IMR-90 (cell line): ENCODE measurements at places on chromosomes 1 and 21.
A peak's percentile ranks its signal among the peaks of the same experiment; 100 is the strongest.

DNA sequence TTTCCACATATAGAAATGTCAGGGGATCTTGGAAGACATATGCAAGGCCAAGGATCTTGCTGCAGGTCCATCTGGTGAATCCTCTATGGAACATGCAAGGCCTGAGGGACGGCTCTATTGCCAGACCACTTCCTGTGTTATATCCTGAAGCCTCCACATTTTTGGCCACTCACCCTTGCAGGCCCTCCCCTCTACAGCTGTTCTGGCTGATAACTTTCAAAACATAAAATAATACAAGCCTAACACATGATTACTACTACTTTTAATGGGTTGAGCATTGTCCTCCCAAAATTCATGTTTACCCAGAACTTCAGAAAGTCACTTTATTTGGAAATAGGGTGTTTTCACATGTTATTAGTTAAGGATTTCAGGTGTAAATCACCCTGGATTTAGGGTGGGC is 18.5 kb upstream of the LYPLAL1 start:
- H3K27ac ChIP-seq = no peak overlapping the region
- DNase-seq = peak; percentile 22
- H3K27me3 ChIP-seq = no peaks in the 10 kb centered on the region
- H3K36me3 ChIP-seq = no peaks in the 10 kb centered on the region
- H3K4me3 ChIP-seq = no peak overlapping the region
- no peaks in the 10 kb centered on the region for H3K4me1 ChIP-seq

DNA sequence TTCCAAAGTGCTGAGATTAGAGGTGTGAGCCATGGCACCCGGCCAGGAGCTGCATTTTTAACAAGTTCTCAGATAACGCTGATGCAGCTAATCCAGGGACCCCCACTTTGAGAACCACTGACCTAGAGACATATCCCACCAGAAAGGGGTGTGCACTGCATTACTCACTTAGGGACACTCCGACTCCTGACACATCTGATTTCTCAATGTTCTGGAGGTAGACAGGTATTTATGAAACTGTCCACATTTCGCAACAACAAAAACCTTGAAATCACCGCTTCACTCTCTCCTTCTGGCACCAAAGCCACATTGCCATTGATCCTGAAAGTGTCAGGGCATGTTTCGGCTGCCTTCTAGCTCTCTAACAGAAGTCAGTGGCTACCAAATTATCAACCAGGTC is 23.2 kb upstream of the CAMTA1 start:
- H3K36me3 ChIP-seq = no peaks in the 10 kb centered on the region
- no peak overlapping the region for H3K27ac ChIP-seq
- H3K4me3 ChIP-seq = no peak overlapping the region

GRCh38 chr1:116694524-116694923 is 27.0 kb upstream of the IGSF3 start:
- H3K4me3 ChIP-seq = no peak overlapping the region
- H3K27me3 ChIP-seq = no peaks in the 10 kb centered on the region
- H3K27ac ChIP-seq = no peak overlapping the region

DNA sequence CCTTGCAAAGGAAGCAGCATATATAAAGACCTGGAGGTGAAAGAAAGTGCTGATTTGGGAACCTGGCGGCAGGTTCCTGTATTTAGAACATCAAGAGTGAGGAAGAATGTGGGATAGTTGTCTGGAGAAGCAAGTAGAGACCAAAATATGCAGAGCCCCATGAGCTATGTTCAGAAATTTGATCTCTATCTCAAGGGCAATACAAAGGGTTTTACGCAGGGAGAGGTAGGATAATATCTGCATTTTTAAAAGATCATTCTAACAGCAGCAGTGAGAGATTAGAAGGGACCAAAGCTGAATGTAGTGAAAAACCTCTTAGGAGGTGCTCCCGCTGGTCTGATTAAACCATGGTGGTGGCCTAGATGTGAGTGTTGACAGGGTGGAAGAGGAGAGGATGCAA is 453.9 kb upstream of the PKN2 start:
- H3K4me3 ChIP-seq = no peak overlapping the region
- H3K27me3 ChIP-seq = no peaks in the 10 kb centered on the region
- no peak for DNase-seq
- H3K4me1 ChIP-seq = no peaks in the 10 kb centered on the region
- H3K36me3 ChIP-seq = no peaks in the 10 kb centered on the region

DNA sequence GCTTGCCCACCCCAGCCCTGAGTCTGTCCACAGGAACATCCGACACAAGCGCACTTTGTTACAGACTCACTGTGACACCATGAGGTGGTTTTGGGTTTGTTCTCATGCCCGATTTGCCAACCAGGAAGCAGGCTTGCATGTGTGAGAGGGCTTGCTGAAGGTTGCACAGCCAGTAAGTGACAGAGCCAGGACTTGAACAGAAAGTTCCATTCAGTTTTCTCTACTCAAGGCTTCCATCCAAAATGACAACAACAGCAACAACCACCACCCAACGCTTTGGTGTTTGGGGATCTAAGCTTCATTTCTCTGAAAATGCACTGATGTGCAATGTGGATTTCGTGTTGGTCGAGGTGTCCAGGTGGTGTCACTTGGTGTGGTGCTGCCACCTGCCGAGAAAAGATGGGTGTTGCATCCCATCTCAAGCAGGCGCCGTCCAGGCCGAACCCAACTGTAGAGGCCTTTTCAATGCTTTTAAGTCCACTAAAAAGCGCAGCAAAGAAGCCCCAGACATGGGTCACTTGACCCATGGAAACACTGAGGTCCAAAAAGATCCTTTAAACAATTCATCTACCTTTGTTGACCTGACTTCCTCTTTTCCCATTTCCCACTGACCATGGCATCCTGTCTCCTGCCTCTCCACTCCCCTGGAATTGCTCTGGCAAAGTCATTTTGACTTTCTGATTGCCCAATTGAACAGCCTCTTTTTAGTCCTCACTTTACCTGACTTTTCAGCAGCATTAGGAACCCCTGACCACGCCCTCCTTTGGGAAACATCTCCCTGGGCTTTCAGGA is 12.2 kb downstream of the CITED4 start:
- no peak overlapping the region for H3K27ac ChIP-seq
- peak; percentile 49 for DNase-seq

- no peaks in the 10 kb centered on the region for H3K27me3 ChIP-seq
- peak; percentile 93 for DNase-seq
- H3K4me1 ChIP-seq = peaks cover 18% of the 10 kb centered on the region
- H3K4me3 ChIP-seq = no peak overlapping the region
These were observed 2.7 kb downstream of the AKR7A2 start for GRCh38 chr1:19309123-19309813.

GRCh38 chr1:9150582-9151327 is 21.9 kb upstream of the GPR157 start:
- no peak overlapping the region for H3K4me3 ChIP-seq
- H3K36me3 ChIP-seq = peaks cover 27% of the 10 kb centered on the region
- peak overlapping the region; percentile 17; the same call in 1 of the 2 replicates for H3K27ac ChIP-seq
- peak; percentile 72 for DNase-seq

DNA sequence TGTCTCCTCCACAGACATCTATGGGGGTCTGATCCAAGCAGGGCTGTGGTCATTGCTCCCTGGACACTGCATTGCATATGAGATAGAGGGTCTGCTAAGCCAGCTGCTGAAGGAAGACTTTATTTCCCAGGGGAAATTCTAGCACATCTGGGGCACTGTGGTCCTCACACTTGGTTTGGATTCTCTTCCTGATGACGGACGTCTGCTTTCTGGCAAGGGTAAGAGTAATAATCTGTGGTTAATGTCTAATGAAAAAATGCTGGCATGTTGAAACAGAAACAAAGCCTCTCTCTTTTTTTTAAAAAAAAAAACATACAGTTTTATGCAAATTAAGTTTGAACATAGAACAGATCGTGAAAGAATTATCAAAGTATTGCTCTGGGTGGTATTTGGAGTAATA is 553.9 kb downstream of the DPYD start:
- no peaks in the 10 kb centered on the region for H3K27me3 ChIP-seq
- no peak for DNase-seq
- H3K27ac ChIP-seq = no peak overlapping the region
- no peak overlapping the region for H3K4me3 ChIP-seq

DNA sequence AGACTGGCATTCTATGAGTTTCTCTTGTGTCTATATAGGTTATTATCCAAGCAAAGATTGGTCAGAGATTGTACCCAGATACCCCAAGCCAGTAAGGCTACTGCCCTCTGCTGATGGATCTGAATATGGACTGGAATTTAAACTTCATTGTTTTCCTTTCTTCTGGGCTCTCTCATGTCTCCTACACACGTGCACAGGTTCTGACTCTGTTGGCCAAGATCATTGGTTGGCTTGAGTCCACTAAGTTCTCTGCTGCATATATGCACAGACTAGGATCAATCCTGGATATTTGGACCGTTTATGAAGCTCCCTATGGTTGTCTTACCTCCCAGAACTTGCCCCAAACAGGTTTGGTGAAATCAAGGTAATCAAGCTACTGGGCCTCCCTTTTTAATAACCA is 69.7 kb downstream of the CC2D1B start:
- no peak overlapping the region for H3K27ac ChIP-seq
- no peaks in the 10 kb centered on the region for H3K27me3 ChIP-seq
- H3K4me3 ChIP-seq = no peak overlapping the region
- DNase-seq = peak; percentile 68
- H3K36me3 ChIP-seq = no peaks in the 10 kb centered on the region; the same call in 1 of the 2 replicates
- H3K4me1 ChIP-seq = no peaks in the 10 kb centered on the region

DNA sequence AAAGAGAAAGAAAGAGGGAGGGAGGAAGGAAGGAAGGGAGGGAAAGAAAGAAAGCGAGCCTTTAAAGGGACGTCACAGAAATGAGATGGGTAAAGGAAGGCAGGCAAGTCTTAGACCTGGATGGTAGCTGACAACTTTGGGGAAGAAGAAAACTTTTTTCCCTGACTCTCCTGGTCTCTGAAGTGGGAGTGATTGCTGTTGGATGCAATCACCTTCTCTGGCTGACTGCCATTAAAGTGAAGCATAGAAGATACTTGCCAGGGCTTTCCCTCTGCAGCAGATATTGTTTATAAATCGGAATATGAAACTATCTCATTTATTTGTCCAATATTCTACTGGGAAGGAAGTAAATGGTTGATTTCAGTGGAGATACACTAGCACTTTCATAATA is 27.0 kb downstream of the VCAM1 start:
- H3K36me3 ChIP-seq = no peaks in the 10 kb centered on the region
- no peak for DNase-seq
- no peaks in the 10 kb centered on the region for H3K4me1 ChIP-seq
- H3K27me3 ChIP-seq = no peaks in the 10 kb centered on the region
- no peak overlapping the region for H3K4me3 ChIP-seq
- no peak overlapping the region for H3K27ac ChIP-seq

GRCh38 chr1:35644204-35644603 is 2.9 kb upstream of the PSMB2 start:
- H3K27ac ChIP-seq = no peak overlapping the region
- H3K4me3 ChIP-seq = no peak overlapping the region
- H3K27me3 ChIP-seq = peaks cover 14% of the 10 kb centered on the region
- H3K36me3 ChIP-seq = no peaks in the 10 kb centered on the region
- H3K4me1 ChIP-seq = no peaks in the 10 kb centered on the region

- H3K27ac ChIP-seq = no peak overlapping the region
- peaks cover 31% of the 10 kb centered on the region for H3K27me3 ChIP-seq
- H3K4me3 ChIP-seq = no peak overlapping the region
- no peak for DNase-seq
- H3K36me3 ChIP-seq = no peaks in the 10 kb centered on the region
These were observed 2.8 kb downstream of the MYOM3 start for GRCh38 chr1:24109166-24109483.

GRCh38 chr1:234572966-234573365 is 37.0 kb downstream of the IRF2BP2 start:
- no peak for DNase-seq
- H3K27ac ChIP-seq = no peak overlapping the region
- H3K4me3 ChIP-seq = no peak overlapping the region
- peaks cover 2% of the 10 kb centered on the region; the same call in 1 of the 2 replicates for H3K27me3 ChIP-seq
- peaks cover 3% of the 10 kb centered on the region for H3K4me1 ChIP-seq

DNA sequence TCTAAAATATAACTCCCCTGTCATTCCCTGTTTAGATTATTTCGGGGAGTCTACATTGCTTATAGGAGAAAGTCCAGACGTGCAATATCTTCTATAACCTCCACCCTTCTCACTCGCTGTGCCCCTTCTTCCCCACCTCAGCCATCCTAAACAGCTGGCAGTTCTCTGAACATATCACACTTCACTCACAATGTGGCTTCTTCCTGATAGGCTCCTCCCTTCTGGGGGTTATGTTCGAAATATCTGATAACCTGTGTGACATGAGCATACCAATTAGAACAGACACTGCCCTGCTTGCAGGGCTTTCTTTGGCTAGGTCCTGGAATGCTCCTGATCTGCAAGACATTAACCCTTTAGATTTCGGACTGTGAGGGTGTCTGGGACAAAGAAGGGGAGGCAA is 274.6 kb downstream of the NFIA start:
- no peak overlapping the region for H3K4me3 ChIP-seq
- H3K27me3 ChIP-seq = no peaks in the 10 kb centered on the region
- H3K27ac ChIP-seq = no peak overlapping the region
- no peaks in the 10 kb centered on the region for H3K36me3 ChIP-seq
- DNase-seq = no peak

DNA sequence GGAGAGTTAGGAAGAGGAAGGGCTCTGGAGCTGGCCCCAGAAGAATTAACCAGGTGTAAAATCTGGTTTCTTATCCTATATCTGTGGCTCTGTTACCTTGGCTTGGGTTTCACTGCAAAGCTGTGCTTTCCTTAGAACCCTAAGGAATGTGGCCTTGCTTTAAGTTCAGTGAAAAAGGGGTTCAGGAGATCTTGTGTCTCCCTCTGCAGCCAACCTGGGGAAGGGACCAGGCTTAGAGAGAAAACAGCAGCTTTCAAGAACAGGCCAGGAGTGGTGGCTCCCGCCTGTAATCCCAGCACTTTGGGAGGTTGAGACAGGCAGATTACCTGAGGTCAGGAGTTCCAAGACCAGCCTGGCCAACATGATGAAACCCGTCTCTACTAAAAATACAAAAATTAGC is 16.1 kb upstream of the MYCL start:
- H3K27me3 ChIP-seq = peaks cover 13% of the 10 kb centered on the region
- H3K4me3 ChIP-seq = no peak overlapping the region
- H3K4me1 ChIP-seq = no peaks in the 10 kb centered on the region
- DNase-seq = no peak
- no peak overlapping the region for H3K27ac ChIP-seq

GRCh38 chr1:206895325-206895724 is 1.9 kb upstream of the IL24 start:
- no peaks in the 10 kb centered on the region for H3K36me3 ChIP-seq
- no peak for DNase-seq
- no peak overlapping the region for H3K4me3 ChIP-seq

GRCh38 chr21:25573409-25574206 is 33.7 kb downstream of the MRPL39 start:
- peaks cover 10% of the 10 kb centered on the region; the same call in 1 of the 2 replicates for H3K36me3 ChIP-seq
- H3K27ac ChIP-seq = no peak overlapping the region
- H3K27me3 ChIP-seq = no peaks in the 10 kb centered on the region

- no peak overlapping the region for H3K27ac ChIP-seq
- no peak overlapping the region for H3K4me3 ChIP-seq
- DNase-seq = no peak
- H3K4me1 ChIP-seq = no peaks in the 10 kb centered on the region
- no peaks in the 10 kb centered on the region for H3K36me3 ChIP-seq
These were observed 36.3 kb downstream of the PRDM16 start for GRCh38 chr1:3105167-3105863.
